ENCODE measurements at places on chromosomes 13 and 19.

- no peak for DNase-seq
Observed at GRCh38 chr19:16340092-16340491, 15.5 kb downstream of the KLF2 start.

- no peak for DNase-seq
Observed at GRCh38 chr13:75656425-75656989, 20.4 kb downstream of the LMO7 start.

DNA sequence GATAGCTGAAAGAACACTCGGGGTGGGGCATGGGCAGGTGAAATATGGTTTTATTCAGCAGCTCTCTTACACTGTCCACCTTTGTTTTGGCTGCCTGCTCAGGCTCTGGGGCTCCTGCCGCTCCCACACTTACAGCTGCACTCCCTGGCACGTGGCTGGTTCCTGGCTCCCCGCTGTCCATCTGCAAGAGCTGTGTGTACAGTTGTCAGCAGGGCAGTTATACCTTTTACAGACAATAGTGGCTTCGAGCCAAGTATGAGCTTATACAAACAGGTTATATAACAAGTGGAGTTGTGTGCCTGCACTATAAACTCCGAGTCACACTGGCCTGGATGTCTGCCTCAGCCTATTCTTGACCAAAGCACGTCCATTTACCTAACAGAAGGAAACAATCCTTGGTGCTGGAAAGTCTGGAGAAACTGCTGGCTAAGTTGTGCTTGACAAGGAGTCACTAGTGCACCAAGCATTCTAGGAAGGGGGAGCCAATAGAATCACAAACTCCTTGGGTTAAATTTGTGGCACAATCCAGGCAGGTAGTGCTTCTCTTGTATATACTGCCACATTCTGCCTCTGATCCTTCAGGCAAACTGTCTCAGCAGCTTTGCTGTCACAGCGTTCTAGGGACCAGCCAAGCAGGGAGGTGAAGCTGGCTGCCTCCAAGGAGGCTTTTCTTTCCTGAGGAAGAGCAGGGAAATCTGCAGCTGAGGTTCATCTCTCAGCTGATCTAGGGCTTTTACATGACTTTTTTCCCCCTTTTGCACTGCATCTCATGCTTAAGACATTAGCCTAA is 68.2 kb downstream of the NHLRC3 start:
- DNase-seq = no peak

GRCh38 chr13:95707442-95708390 is 30.8 kb downstream of the DNAJC3 start:
- DNase-seq = no peak

GRCh38 chr13:23598369-23598768 is 28.2 kb downstream of the TNFRSF19 start:
- no peak for DNase-seq

DNA sequence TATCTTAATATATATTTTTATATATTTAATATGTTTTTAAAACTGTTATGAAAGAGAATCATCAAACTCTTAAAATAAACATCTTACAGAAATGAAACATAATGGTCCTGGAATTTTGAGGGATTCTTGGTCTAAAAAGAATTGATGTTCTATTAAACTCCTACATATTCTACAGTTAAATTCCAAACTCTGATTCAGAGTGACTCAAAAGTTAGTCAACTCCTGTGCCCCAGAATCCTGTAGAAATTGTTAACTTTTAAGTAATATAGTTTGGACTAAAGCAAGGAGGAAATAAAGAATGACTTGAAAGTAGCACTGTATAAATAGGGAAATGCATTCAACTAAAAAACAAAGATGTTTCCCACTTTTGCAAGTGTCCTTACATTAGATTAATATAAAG is 47.7 kb downstream of the FNDC3A start:
- DNase-seq = no peak

DNA sequence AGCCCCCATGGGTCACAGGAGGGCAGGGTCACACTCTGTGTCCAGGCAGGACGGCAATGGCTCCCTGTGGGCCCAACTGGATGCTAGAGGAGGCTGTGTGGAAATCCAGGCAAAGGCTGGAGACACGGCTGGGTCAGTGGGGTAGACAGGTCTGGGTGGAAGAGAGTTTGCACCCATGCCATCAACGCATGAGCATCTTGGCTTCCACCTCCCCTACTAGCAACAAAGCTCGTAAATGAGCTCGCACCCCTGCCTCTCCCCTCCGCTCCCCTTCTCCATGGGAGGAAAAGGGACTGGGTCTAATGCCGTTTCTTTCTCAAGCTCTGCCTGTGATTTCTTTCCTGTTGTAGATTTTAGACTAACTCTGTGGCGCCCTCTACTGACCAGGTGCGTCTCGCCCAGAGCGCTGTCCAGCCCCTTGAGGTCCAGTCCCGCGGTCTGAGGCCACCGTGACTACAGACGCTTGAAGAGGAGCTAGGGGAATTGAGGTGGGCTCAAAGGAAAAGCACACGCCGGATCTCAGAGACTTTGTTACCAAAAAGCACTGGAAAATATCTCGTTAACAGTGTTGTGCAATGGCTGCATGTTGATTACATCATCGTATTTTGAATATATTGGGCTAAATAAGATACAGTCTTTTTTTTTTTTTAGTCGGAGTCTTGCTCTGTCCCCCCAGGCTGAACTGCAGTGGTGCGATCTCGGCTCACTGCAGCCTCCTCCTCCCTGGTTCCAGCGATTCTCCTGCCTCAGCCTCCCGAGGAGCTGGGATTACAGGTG is 50.7 kb upstream of the USP29 start:
- no peak for DNase-seq
